Stimulated activated naive B cell treated with anti-CD40 and anti-IgM and Interleukin-4, amounts not matched to agents 10 μg/mL and 1 μg/mL and 100 μg/mL, for 72 hours (primary cell): ENCODE measurements at places on chromosomes 1 and 21.

DNA sequence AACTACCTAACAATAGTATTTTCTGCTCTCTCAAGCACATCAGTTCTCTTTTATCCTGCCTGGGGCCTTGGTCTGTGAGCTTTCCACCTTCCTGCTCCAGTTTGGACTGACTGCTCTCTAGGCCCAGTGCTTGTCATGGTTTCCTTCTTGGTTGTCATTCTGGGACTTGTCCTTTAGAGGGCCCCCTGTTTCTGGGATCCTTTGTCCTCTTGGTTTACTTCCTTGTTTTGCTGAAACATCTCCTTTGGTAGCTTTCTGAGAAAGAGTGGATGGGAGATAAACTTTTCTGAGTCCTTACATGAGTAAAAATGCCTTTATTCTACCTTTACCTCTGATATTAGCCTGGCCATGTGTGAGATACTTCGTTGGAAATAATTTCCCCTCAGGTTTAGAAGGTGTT is 4.7 kb downstream of the SLC1A7 start:
- DNase-seq: no peak

- no peak for DNase-seq
These were observed 24.3 kb upstream of the IFNAR2 start for GRCh38 chr21:33205476-33205875.

GRCh38 chr1:181139631-181140061 is 51.1 kb downstream of the IER5 start:
- no peak for DNase-seq

- DNase-seq: no peak
These were observed 153.9 kb upstream of the B3GALT2 start for GRCh38 chr1:193340331-193340730.

- DNase-seq: no peak
These were observed 15.6 kb upstream of the CHIA start for GRCh38 chr1:111275079-111275478.

DNA sequence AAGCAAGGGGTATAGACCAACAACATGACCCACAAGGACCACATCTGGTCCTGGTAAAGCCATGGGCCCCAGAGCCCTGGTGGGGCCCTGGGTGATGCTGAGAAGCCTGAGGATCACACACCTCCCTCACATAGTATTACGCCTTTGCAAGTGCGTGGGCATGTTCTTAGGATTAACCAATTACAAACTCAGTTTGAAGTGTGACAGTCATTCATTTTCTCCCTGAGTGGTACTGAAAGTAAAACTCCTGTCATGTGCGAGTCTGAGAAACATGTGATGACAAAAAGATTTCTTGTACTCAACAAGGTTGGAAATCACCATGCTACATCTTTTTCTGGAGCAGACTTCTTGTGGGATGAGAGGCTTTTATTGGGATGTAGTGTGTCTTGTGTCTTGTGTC is 315.3 kb upstream of the DUSP10 start:
- DNase-seq: no peak

DNA sequence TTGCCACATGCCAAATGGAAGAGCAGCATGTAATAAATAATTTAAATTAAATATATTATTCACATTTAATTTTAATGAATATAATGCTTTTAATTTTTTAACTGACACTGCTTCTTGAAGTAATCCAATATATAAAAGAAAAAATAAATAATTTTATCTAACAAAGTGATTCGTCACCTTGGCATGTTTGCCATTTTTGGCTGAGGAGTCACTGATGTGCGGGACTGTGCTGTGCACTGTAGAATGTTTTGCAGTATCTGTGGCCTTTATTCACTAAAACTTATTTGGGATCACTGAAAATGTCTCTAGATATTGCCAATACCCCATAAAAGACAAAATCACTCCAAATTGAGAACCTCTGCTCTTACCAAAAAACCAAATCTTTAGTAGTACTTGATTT is 807.8 kb downstream of the BRINP3 start:
- DNase-seq: no peak

DNA sequence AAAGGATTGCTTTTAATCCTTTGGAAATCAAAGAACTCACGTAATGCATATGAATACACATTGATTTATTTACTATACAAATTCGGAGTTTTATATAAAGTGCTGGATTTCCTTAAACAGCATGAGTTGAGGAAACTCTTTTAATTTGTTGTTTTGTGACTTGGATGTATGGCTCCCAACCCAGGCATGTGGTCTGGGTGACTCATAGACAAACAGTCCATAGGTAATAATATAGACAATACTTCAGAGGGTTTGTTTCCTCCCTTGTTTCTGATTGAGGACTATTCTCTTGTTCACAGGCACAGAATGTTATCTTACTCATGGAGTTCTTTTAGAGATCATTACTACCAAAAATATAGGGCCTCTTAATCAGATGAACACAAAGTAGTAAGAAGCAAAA is 43.8 kb downstream of the XPR1 start:
- DNase-seq: no peak

- DNase-seq: no peak
These were observed 45.8 kb downstream of the BCAR3 start for GRCh38 chr1:93635614-93636543.

DNA sequence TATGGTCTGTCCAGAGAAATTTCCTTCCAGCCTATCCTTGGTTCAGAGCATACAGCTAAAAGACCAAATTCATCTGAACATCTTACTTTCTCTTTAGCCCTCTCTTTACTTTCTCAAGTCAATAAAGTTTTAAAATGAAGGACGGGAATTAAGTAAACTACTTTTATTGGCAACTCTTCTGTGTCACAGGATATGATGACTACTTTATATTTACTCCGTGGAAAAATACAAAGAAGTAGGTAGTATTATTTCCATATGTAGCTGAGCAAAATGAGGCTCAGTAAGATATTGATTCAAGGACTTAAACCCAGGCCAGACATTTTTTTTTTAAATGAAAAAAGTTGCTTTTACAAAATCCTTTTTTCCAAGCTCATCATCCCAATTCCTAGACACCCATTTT is 151.2 kb upstream of the DPYD start:
- DNase-seq: no peak

- DNase-seq: no peak
These were observed 30.3 kb downstream of the TEX35 start for GRCh38 chr1:178543290-178543607.
